Stimulated activated CD8-positive, alpha-beta memory T cell treated with anti-CD3 and anti-CD28 coated beads, Interleukin-4, amount 100 ng/mL, for 4 hours (primary cell): ENCODE measurements at places on chromosomes 6 and 20.

DNA sequence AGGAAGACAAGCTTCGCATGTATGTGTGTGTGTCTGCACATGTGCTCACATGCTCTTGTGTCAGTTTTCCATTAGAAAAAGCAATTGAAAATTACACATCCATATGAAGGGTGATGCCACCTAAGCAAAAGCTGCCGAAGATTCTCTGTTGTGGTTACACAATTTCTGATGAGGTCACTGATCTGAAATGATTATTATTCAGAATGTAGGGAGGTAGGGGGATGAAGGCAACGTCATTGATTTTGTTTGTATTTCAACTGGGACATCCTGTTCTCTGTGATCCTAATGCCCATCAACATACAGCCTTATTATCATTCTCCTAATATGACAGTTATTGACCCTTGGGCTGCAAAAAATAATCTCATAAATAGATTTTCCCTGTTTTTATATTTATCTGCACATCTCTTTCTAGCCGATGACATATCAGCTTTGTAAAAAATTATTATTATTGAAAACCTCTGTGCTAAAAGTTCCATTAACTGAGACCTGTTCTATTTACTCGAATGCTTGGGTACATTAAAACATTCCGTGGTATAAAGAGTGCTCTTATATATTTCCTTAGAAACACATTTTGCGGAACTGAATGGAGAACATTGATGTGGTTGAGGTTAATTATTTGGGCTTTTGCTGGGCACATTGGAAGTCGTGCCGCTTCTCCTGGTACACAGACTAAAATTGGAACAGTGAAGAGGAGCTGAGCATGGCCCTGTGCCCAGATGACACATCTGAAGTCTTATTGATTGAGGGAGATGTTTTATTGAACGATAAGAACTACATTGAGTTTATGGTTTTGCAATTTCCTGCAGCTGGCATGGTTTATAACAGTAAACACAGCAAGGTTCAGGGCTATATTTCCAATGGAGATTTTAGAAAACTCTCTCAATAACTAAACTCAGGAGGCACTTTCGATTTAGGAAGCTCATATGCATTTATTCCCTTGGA lies 51.3 kb downstream of the ZNF831 start:
- DNase-seq: no peak

GRCh38 chr6:9455864-9456658 lies 958.8 kb downstream of the TFAP2A start:
- no peak for DNase-seq

GRCh38 chr6:154161689-154162088 lies 122.6 kb downstream of the OPRM1 start:
- no peak for DNase-seq

DNA sequence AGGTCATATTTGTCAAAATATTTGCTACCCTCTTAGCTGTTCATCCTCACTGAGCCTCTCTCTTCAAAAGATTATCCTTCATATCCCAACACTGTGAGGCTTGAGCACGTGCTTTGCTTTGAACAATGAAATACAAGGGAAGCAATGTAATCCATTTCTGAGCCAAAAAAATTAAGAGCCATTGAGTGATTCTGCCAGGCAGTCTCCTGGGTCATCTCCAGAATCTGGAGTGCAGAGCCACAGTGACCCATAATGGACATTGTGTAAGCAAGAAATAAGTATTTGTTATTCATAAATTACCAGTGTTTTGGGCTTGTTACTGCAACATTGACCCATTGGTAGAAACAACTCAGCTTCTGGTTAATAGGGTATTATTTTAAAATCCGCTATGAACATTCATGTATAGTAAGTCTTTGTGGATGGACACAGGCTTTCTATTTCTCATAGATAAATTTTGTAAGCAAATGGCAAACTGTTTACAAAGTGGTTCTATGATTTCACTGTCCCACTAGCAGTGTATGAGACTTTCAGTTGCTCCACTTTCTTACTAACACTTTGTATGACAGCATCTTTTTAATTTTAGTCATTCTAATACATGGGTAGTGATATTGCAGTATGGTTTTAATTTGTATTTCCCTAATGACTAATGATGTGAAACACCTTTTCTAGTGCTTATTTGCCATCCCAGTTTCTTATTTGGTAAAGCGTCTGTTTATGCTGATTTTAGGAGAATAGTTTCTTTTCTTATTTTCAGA lies 358.2 kb downstream of the PLCB1 start:
- no peak for DNase-seq

DNA sequence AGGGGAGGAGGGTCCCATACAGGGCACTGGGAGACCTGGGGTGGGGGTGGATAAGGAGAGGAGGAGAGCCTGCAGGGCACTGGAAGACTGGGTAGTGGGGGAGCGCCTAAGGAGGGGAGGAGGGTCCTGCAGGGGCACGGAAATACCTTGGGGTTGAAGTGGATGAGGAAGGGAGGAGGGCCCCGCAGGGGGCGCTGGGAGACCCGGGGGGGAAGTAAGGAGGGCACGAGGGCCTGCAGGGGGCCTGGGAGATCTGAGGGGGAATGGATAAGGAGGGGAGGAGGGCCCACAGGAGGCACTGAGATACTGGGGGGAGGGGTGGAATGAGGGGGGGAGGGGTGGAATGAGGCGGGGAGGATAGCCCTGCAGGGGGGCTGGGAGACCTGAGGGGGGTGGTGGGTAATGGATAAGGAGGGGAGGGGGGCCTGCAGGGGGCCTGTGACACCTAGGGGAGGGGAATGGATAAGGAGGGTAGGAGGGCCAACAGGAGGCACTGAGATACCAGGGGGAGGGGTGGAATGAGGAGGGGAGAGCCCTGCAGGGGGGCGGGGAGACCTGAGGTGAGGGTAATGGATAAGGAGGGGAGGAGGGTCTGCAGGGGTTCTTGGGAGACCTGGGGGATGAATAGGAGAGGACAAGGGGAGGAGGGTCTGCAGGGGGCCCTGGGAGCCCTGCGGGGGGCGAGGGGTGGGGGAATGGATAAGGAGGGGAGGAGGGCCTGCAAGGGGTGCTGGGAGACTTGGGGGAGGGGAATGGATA lies 567 bp upstream of the CTCFL start:
- no peak for DNase-seq

- DNase-seq: no peak
Measured at GRCh38 chr20:54451171-54451570, 24.2 kb upstream of the DOK5 start.

- no peak for DNase-seq
Measured at GRCh38 chr6:165417278-165417865, 108.0 kb upstream of the C6orf118 start.

DNA sequence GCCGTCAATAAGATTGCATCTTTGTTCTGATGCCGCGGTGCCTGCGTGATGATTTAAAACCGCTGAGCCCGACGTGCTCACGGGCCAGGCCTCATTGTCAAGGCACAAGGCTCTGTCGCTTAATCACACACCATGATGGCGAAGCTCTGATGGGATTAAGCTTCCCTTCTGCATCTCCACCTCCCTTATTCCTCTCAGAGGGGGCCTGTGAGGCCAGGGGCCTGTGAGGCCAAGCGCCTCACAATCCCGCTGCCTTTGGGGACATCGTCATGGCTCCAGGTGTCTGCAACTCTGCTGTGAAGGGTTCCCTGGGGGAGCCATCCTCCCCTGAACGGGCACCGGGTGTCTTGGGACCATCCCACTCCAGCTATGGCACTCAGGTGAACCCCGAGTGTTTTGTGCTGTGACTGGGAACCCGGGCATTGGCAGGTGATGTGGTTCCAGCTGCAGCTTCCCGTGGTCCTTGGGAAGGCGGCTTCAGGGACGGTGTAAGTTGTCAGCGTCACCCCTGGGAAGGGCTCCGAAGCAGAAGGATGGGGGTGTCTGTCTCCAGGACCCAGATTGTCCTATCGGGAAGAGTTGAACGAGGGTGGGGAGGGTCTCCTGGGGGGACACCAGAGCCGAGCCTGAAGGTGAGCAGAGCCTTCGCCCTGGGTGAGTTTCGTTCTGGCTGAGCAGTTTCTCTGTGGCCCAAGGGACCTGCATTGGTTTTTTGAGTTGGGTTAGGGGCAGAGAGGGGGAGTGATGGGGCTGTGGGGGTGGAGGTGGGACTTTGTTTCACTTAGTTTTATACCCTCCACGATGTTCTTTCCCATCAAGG lies 18.0 kb upstream of the BHLHE23 start:
- DNase-seq: no peak

GRCh38 chr6:158353883-158354877 lies 41.9 kb downstream of the TULP4 start:
- no peak for DNase-seq

DNA sequence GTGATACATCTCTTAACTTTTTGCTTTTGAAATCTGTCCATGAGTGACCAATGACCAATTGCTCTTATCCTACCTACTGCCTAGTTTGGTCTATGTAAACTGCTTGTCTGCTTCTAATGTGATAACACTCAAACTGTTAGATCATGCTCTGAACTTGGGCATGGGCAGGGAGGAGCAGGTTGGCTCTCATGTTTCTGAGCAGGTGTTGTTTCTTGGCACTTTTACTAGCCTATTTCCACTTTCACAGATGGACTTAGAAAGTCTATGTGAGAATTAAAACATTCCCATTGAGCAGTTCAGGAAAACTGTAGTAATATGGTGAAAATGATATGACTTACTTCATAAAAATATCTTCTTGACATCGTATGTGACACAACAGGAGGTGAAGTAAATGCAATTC lies 538.4 kb downstream of the HACE1 start:
- DNase-seq: no peak

GRCh38 chr6:39298061-39298460 lies 16.2 kb downstream of the KCNK17 start:
- no peak for DNase-seq

DNA sequence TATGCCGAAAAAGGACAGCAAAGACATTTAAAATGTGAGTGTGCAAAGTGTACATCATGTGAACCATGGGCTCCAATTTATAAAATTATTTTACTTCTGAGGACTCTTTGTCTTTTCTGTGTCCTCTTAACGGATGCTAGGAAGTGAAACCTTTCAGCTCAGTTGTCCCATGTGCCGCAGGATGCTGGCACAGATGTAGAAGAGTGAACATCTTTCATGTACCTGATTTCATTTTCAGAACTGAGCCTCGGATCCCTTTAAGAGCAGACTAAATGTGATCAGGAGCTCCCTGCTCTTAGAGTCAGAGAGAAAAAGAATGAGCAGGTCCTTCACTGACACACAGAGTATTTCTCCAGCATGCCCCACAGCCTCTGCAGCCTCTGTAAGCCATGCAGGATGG lies 27.6 kb upstream of the FUCA2 start:
- DNase-seq: no peak

- DNase-seq: no peak
Measured at GRCh38 chr20:63546256-63546955, 1.1 kb downstream of the SRMS start.

DNA sequence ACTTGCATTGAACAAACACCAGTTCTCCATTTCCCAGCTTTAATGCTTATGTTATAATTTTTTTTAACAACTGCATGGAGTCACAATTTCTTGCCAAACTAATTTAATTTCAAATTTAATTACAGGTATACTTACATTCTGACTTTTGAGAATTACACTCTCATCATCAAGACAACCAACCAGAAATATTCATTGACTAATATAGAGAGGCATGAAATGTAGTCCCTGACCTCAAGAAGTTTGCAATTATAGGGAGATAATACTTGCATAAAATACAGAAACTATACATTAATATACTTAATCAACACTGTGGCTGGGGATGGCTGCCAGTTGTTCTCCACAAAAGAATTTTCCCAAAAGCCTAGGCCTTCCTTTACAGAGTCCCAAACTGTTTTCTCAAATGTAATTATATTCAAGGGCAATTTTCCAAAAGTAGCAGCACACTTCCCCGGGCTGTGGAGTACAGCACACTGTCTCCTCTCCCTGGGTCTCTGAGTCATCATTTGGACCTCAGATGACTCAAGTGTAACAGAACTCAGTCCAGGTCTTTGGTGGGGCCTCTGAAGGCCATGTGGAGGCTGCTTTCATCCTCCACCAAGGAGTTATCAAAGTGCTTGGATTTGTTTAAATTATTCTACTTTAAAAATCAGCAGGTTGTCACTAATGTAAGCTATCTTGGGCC lies 114.1 kb downstream of the KIF16B start:
- DNase-seq: no peak

DNA sequence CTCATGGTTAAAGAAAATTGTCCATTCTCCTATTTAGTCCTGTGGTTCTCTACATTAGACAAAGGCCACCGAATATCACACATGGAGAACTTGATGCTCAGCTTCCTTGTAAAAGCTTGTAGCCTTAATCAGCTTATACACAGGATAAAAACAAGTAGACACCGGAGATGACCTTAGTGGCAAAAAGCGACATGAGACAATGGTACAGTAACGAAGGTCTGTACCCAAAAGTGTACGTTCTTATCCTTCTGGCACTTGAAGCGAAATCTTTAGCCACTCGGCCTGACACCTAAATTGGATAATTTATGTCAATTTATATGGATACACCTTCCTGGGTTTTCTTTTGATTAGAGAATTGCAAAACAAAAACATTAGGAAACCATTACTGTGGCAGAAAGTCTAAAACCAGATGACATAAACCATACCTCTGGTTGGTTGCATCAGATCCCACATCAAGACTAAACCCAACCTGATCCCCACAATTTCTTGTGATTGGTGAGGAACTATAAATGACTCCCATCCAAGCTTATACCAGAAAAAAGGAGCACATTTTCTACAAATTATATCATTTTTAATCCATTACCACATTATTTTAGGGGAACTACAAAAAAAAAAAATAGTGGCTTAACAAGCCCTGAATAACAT lies 6.1 kb downstream of the RBM39 start:
- DNase-seq: no peak

- DNase-seq: no peak
Measured at GRCh38 chr6:98601716-98602115, 232.7 kb upstream of the POU3F2 start.

GRCh38 chr6:11258260-11259237 lies 26.1 kb upstream of the NEDD9 start:
- no peak for DNase-seq

DNA sequence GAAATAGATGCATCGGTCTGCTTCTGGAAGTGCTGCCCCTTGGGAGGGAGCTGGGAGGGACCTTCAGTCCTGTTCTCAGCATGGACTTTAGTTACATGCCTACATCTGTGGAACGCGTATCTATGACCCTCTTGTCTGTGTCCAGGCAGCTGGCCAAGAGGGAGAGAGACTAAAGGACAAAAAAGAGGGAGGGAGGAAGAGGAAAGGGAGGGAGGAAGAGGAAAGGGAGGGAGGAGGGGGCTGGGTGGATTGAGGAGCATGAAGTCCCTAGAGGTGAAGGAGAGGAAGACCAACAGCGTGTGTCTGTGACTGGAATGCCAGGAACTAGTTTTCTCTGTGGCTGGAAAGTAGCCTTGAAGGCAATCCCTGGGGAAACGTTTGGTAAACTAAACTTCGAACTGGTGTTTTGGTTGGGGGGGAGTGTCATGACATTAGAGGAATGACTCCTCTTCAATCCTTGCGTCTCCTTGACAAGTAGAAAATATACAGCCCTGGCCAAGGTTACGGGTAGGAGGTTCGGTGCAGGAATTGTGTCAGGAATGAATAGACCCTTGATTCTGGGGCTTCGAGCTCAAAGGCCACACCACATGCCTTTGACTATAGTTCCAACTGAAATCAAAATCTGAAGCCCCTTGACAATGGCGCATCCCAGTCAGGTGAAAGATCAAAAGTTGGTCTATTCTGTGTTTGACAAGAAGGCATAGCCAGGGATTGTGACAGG lies 52.0 kb upstream of the PLEKHG1 start:
- no peak for DNase-seq

GRCh38 chr20:55515832-55516231 lies 489.5 kb downstream of the CBLN4 start:
- no peak for DNase-seq
